ENCODE measurements at places on chromosomes 12 and 14.

DNA sequence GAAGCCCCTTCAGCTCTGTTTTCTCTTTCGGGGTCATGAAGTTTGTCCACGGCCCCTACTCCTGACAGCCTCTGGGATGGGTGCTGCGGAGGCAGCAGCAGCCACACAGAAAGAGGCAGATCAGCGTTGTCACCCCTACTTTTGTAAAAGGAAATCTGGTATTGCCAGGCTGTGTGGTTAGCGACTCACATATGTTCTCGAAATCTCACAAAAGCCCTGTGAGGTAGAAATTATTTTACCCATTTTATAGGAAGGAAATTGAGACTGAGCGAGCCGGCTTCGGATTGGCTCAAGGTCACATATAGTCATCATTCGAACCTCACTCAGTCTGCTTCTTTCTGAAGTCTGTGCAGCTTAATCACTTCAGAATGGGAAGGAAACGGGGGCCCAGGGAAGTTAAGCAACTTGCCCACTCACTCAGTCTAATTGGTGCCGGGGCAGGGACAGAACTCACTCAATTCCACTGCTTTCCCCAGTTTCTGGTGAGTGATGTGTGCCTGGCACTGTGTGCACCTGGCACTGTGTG lies 1.1 kb upstream of the CKAP4 start:
- peak; percentile 57 for DNase-seq

DNA sequence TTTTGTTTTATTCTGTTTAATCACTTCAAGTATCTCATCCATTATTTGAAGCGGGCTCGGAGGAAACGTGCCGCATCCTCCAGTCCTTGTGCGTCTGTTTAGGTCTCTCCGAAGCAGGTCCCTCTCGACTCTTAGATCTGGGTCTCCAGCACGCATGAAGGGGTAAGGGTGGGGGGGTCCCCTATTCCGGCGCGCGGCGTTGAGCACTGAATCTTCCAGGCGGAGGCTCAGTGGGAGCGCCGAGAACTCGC lies 311 bp upstream of the LGR5 start:
- DNase-seq = no peak

DNA sequence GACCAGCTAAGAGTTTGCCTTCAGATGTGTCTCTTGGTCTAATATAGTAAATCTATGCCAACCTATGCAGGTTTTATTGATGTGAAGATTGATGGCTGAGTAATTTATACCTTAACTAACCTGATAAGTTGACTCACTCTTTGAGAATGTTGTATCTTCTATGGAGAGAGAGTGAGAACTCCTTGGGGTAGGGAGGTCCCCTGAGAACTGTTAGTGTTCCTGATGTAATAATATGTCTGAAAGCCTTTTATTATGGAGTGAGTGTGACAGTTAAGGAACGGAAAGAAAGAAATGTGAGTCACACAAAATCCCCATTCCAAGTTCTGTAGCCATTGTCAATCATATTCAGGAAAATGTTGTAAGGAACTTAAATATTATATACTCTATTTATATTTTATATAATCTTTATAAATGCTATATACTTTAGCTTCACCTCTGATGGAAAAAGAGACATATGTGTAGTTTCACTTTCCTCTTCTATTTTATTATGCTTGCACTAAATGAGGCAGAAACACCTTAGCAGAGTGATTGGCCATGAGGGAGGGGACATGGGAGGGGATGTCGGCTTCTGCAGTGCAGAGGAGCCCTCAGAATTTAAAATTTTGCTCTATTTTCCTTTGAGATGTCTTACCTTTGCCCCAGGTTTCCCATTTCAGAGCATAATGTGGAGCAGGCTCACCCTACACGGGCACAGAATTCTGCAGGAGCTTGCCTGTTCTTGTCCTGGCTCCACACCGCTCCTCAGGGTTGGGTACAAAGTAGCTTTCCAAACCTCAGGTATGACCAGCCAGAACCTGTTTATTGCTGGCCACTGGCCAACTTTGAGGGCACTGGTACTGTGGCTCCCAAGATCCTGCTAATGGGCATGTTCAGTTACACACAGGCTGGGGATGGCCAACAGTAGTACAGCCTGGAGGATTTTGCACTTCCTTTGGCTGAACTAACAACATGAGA lies 57.7 kb downstream of the ARF6 start:
- no peak for DNase-seq

- no peak for DNase-seq
Observed at GRCh38 chr12:23473071-23473470, 476.4 kb downstream of the SOX5 start.

DNA sequence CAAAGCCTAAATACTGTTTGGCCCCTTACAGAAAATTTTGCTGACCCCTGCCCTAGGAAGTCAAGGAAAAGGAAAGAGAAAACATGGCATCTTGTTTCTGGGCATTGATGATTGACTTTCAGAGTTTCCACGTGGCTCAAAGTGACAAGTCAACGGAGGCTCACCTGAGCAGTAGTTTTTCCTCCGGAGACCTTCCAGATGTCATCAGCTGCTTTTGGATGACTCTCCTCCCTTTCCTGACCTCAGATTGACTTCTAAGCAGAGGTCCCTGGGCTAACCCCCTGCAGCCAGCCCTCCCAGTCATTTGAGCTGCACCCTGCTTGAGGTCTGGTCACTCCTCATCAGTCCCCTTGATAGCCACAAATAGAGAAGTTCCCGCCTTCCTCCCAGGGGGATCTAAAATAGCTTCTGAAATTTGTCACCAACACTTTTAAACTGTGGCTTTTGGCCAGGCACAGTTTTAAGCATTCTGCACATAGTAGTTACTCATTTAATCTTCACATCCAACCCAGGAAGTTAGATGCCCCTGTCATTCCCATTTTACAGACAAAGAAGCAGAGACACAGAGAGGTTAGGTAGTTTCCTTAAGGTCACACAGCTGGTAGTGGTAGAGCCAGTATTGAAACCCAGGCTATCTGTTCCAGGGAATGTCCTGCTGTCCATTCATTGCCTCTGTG lies 143.4 kb downstream of the CHST11 start:
- no peak for DNase-seq

DNA sequence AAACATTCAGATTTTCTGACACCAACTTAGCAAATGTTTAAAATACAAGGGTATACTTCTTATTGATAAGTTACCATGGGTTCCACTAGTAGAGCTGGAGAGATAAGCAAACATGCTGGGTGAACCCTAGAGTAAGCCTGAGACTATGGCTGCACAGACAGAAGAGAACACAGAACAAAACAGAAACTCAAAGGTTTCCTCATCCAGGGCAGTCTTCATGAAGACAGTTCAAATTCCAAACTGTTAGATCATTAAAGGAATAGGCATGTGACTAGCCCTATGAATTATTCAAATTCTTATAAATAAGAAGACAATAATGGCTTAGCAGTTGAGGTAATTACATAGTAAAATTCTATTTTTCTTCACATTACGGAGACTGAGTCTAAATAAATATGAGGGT lies 28.1 kb downstream of the BTBD7 start:
- no peak for DNase-seq

GRCh38 chr14:68598621-68599447 lies 194.0 kb downstream of the ZFP36L1 start:
- peak; percentile 17 for DNase-seq

GRCh38 chr12:50772877-50773276 lies 9.0 kb downstream of the ATF1 start:
- DNase-seq = no peak

- no peak for DNase-seq
Observed at GRCh38 chr14:101950516-101951215, 13.7 kb upstream of the DYNC1H1 start.

DNA sequence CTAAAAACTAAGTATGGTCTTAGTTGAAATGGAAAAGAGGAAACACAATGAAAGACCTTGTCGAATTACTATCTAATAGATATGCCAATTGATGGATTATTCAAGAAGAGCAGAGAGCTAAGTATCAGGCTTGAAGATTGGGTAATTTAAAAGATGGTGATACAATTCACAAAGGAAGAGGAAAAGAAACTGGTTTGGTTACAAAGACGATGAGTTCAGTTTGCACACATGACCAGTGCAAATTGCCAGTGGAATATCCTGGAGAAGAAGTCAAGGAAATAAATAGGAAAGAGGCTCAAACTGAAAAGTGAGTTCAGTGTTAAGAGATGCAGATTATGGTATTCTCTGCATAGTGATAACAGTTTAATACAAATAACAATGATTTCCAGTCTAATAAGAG lies 2.5 kb upstream of the RAP1B start:
- DNase-seq = no peak

DNA sequence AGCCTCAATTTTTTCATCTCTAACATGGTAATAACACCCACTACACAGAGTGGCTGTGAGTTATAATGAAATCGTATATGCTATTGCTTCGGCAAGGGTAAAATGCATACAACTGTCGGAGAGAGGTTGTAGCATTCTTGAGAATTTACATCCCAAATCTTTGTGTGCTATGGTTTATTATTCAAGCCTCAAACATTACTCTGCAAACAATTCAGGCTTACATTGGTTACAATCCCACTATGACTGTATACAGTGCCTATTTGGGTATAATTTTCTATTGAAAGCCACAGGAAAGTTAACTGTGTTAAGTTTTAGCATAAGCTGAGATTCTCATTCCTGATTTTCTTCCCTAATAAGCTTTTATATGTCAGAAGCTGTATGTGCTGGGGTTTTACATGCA lies 20.6 kb downstream of the SLC35F4 start:
- no peak for DNase-seq

- no peak for DNase-seq
Observed at GRCh38 chr14:52883658-52884057, 67.2 kb downstream of the FERMT2 start.

- no peak for DNase-seq
Observed at GRCh38 chr12:91001306-91001705, 3.5 kb downstream of the EPYC start.

- no peak for DNase-seq
Observed at GRCh38 chr12:18283831-18284230, 22.5 kb downstream of the PIK3C2G start.

- no peak for DNase-seq
Observed at GRCh38 chr14:104871145-104871655, 6.1 kb downstream of the CEP170B start.

GRCh38 chr12:121592320-121592719 lies 11.5 kb upstream of the KDM2B start:
- DNase-seq = no peak

- no peak for DNase-seq
Observed at GRCh38 chr12:69501154-69501895, 31.1 kb downstream of the FRS2 start.

- DNase-seq = no peak
Observed at GRCh38 chr14:26595926-26596542, 1.8 kb downstream of the NOVA1 start.

DNA sequence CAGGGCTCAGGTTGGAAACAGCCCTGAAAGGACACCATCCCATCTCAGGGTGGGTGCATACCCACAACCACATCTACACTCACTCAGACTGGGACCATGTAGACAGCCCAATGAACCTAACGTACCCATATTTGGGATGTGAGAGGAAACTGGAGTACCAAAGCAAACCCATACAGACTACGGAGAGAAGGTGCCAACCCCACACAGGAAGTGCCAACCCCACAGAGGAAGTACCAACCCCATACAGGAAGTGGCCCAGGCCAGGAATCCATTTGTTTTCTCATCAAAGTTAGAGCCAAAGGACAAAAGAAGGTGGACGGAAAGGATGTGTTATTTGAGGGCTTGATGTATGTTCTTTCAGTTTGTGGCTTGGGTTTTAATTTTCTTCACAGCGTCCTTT lies 19.5 kb upstream of the SPIC start:
- DNase-seq = peak; percentile 30

- no peak for DNase-seq
Observed at GRCh38 chr12:118430516-118430915, 54.2 kb downstream of the SUDS3 start.

DNA sequence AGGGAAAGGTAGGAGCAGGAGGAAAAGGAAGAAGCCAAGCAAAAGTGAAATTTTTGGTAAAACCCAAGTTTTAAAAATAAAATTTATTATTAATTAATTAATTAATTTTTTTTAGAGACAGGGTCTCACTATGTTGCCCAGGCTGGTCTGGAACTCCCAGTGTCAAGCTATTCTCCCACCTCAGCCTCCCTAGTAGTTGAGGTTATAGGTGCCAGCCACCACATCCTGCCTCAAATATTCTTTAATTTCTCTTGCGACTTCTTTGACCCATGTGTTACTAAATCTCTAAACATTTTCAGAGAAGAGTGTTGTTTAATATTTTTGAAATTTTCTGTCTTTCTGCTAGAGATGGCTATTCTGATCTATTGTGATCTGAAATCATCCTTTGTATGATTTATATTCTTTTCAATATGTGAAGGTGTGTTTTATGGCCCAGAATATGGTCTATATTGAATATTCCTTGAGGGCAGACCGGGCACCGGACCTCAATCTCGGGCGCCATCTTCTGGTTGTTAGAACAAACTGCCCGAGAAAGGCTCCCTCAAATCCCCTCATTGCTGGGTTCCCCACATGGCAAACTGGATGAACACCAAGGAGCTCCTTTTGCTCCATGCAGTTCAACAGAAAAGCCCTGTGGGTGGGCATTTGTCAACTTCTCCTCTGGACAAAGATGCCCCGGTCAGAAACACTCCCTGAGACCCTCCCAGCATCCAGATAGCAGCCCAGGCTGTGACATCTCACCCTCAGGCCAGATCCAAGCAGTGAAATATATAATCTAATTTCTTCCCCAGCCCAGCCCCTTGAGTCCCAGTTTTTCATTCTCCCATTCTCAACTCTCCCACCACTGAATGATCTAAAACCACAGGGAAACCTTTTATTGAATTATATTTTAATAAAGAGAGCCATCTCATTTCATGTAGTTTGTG lies 110.5 kb downstream of the ASCL4 start:
- peak; percentile 47 for DNase-seq

GRCh38 chr12:86411710-86412109 lies 155.5 kb upstream of the MGAT4C start:
- no peak for DNase-seq

- DNase-seq = no peak
Observed at GRCh38 chr12:29695026-29695425, 88.7 kb downstream of the TMTC1 start.

- no peak for DNase-seq
Observed at GRCh38 chr14:65492266-65492665, 79.7 kb downstream of the FUT8 start.

DNA sequence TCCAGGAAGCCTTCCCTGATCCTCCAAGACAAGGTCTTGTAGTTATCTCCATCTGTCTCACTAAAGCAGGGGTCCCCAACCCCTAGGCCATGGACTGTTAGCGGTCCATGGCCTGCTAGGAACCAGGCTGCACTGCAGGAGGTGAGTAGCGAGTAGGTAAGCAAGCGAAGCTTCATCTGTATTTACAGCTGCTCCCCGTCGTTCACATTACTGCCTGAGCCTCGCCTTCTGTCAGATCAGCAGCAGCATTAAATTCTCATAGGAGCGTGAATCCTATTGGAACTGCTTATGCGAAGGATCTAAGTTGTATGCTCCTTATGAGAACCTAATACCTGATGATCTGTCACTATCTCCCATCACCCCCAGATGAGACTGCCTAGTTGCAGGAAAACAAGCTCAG lies 12.4 kb upstream of the NFYB start:
- DNase-seq = no peak

- no peak for DNase-seq
Observed at GRCh38 chr14:96267336-96267735, 11.3 kb downstream of the BDKRB1 start.

GRCh38 chr12:32983968-32984367 lies 87.4 kb upstream of the PKP2 start:
- DNase-seq = no peak
